Fibroblast of skin of left quadriceps (primary cell): ENCODE measurements at places on chromosomes 2 and 18.

GRCh38 chr18:39945076-39945475 lies 2010.0 kb upstream of the PIK3C3 start:
- DNase-seq = no peak

- DNase-seq = no peak
Measured at GRCh38 chr2:10080536-10081304, 509 bp upstream of the CYS1 start.

- DNase-seq = no peak
Measured at GRCh38 chr18:63368611-63369010, 1.6 kb upstream of the KDSR start.

- no peak for DNase-seq
Measured at GRCh38 chr18:23833714-23834113, 144.5 kb downstream of the LAMA3 start.

DNA sequence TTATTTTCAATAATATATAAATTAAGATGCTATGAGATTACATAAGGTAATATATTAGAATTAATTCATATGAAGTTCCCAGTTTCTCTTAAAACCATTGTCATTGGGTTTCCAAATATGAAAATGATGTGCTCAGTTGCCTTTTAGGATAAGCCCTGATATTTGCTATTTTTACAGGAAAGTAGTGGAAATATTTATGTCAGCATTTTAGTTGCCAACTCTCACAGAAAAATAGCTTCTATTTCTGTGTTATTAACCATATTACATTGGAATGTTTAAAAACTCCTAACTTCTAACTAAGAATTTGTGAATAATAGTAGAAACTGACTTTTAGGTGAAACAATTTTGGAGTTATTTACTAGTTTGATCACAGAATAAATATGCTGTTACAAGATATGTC lies 74.0 kb downstream of the TMX3 start:
- no peak for DNase-seq

DNA sequence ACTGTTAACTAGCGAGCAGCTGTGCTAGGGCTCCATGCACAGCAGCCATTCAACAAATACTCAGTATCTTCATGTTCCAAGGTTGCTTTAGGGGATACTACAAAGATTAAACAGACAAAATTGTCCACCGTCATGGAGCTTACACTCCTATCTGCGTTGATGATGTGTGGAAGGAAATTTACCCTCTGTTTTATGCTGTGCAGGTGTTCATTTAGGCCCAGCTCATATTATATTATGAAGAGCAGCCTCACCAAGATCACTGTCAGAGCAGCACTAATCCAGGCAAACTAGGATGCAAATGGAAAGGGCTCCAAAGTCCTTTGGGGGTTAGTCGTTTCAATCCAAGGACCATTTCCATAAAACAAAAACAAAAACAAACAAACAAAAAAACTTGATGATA lies 13.4 kb upstream of the WIPF1 start:
- DNase-seq = no peak

GRCh38 chr2:140698636-140699035 lies 1432.2 kb downstream of the LRP1B start:
- DNase-seq = no peak

GRCh38 chr2:78145395-78145996 lies 623.3 kb upstream of the LRRTM4 start:
- DNase-seq = no peak

DNA sequence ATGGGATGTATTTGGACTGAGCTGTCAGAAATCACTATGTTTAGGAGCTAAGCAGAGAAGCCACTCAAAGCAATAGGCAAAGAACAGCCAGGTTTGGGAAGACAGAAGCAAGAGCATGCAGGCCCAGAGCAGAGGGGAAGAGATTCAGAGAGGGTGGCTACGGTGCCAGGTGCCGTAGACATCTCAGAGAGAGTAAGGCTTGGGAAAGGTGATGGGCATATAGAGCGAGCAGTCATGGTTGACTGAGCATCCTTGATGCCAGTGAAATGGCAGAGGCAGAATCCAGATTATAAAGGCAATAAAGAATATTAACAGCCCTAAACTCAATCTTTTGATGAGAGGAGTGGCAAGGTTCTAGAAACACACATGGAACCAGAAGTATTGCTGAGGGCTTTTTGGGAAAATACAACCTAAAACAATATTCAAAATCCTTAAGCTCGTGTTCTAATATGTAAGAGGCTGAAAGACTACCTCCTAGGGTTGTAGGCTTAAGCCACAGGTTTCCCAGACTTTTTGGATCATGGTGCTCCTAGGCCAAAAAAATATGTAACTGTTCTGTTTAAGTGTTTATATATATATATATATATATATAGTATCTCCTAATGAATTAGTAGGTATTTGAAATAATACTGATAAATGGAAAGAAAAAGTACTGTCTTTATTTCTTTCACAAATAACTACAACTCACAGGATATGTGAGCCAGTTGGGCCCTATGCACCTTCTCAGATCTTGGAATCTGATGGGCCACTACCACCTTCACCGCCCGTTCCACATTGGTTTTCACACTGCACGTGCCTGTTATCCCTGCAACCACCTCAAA lies 113.3 kb downstream of the MYCN start:
- no peak for DNase-seq

GRCh38 chr18:36315736-36316135 lies 18.2 kb downstream of the FHOD3 start:
- no peak for DNase-seq

DNA sequence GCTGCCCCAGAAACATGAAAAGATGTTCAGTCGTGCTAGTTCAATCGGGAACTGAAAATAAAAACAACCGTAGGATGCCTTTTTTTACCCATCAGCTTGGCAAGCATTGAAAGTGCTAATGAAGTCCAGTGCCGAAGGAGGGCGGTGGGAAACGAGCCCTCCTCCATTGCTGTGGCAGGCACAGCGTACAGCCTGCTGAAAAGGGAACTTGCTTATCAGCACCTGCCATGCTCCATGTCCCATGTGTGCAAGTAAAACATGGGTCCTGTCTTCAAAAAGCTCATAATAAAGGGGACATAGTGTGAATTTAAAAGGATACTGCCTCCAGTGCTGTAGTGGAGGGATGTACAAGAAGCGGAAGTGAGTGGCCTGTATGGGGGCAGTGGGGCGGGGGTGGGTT lies 82.4 kb downstream of the ARMC9 start:
- DNase-seq = no peak

- DNase-seq = no peak
Measured at GRCh38 chr2:144358979-144359541, 160.9 kb downstream of the ZEB2 start.

DNA sequence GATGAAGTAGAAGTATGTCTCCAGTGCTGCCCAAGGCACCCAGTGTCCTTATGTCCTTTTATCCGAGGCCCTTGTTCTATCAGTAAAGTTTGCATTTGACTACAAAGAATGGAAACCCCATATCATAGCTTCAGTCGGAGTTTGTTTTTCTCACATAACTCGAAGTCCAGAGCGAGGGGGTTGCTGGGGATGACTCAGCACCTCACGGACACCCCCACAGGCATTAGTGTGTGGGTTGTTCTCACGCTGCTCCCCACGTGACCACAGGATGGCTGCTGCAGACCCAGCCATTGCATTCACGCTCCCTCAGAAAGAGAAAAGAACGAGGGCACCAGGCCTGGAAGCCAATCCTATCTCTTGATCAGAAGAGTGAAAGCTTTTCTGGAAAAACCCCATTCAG lies 27.8 kb downstream of the SALL3 start:
- no peak for DNase-seq

- no peak for DNase-seq
Measured at GRCh38 chr2:10329880-10330699, 27.4 kb downstream of the HPCAL1 start.

DNA sequence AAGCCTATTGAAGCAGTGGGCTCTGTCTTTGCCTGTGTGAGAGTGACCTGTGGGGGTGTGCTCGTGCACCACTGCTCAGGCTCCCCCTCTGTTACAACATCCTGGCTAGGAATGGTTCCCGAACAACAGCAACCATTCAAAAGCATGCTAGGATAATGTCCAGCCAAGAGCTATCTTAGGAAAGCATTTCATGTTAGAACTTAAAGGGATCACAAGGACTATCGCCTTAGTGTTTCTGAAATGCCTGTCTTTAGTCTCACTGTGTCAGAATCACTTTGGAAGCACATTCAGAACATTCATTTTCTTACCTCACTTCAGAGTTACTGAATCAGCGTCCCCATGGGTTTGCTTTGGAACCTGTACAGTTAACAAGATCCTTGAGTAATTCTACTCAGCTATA lies 134.9 kb upstream of the DSEL start:
- DNase-seq = no peak

GRCh38 chr2:120503793-120504571 lies 158.0 kb downstream of the INHBB start:
- DNase-seq = peak; percentile 8

GRCh38 chr2:96320728-96321622 lies 4.1 kb upstream of the ITPRIPL1 start:
- no peak for DNase-seq
